Cardiac septum (tissue), 1 donor: ENCODE measurements at places on chromosomes 5 and 9. TPM values are rescaled to one million over a fixed set of nuclear protein-coding genes. Genes with fewer than 3 reads are reported as not detected.

Gene CYLC2
- total RNA-seq = not detected

GRCh38 chr9:2966565-2967300, 122.8 kb upstream of the PUM3 start:
- no peak for DNase-seq

- DNase-seq = no peak
These were observed 72.5 kb upstream of the RASA1 start for GRCh38 chr5:87195104-87195591.

GRCh38 chr9:4567601-4568000, 77.3 kb downstream of the SLC1A1 start:
- no peak for DNase-seq

- no peak for DNase-seq
These were observed 51.2 kb downstream of the RALGPS1 start for GRCh38 chr9:126965541-126966428.

DNA sequence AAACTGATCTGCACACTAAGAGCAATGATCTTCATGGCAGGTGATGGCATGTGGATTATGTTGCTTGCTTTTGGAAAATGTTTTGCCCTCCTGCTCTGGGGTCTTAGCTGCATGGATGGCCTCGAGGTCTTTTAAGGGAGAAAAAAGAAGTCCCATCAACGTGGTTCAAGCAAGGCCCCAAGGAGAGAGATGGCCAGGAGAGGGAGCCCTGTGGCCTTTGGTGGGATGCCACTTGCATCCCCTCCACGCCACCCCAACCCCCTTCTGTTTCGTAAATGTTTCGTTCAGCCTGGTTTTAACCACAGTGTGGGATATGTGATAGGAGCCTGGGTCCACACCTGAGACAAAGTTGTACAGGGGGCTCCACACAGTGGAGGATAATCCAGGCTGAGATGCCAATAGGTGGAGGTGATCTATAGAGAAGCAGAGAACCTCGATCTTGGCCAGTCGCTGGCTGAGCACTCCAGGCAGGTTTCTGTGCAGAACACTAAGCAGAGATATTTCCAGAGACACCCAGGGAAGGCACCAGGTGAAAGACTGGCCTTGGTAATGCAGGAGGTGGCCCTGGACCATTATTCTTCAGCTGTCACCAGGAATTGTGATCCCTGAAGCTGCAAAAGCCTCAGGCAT, 25.8 kb upstream of the FRRS1L start:
- DNase-seq = no peak

DNA sequence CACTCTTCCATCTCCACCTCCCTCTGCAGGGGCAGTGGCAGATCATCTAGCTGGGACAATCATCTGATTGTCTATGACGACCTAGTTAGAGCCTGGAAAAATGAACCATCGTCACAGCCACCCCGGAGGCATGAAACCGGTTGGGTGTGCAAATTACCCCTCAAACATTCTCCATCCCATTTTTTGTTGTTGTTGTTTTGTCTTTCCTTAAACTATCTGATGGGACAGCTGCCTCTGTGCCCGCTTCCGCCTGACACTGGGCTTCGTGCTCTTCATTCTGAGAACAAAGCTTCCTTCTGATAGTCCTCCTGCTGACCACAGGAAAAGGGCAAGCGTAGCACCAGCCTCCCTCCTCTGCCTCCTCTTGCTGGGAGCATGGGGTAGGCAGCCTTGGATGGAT, 7.0 kb upstream of the NDST1 start:
- no peak for DNase-seq

DNA sequence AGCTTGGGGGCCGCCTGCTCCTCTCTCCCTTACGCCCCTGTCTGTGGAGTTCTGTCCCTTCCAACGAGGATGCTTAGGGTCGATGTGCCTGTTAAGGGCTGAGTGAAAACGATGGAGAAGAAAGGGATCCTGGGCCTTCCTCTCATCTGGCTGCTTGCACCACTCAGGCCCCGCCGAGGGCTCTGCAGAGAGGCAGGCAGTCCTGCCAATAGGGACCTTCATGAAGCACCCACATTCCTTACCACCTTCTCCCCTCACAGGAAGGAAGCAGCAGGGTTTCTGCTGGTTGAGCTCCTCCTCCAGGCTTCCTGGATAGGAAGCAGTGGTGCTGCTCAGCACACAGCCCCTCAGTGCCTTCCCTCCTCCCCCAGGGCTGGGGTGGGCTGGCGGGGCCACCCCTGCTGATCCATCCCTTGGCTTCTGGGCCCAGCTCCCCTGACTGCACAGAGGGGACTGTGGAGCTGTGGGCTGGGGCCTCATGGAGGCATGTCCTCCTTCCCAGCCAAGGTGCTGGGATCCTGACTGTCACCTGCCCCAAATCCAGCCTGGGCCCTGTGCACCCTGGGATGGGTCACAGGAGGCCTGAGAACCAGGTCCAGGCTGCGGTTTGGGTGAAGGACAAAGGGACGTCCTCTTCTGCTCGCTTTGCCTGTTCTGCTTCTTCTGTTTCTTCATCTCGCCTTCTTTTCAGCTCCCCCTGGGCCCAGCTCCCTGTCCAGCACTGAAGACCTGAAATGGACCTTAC, 50.5 kb downstream of the AHRR start:
- DNase-seq = peak; percentile 55

- peak; percentile 74 for DNase-seq
These were observed 126.3 kb downstream of the C5orf15 start for GRCh38 chr5:133841831-133842750.

Gene IFNA16
- total RNA-seq = not detected

DNA sequence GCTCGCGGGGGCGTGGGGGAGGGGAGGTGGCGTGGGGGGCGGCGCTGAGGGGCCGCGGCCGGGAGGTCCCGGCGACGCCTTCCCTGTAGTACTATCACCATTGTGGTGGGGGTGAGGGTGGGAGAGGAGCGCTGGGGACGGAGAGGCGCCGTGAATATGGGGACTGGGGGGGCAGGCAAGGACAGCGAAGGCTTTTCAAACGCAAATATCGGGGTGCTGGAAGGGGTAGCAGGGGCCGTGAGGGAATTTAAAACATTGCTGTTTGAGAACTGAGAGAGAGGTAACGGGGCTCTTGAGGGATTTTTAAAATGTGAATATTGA, 427 bp downstream of the RBM27 start:
- DNase-seq = no peak

Gene SPINK13
- not detected for total RNA-seq

Gene CD14
- 29.6 TPM for total RNA-seq

GRCh38 chr5:152349683-152350526, 55.2 kb downstream of the NMUR2 start:
- DNase-seq = no peak

Gene HMCN2
- 5.3 TPM for total RNA-seq

DNA sequence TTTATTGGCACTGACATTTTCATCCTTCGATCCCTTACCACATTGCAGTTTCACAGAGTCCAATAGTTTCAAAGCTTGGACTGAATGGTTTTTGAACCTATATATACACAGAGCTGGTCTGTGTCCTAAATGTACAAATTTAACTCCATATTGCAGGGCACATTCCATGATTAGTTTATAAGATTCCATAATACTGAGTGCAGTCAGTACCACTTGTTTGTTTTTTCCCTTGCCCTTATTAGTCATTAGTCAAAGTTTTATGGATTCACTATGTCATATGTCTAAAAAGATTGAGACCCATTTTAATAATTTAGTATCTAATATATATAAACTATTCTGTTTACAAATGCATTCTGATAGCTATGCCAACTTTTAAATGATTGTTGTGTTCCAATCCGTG, 654.8 kb upstream of the MEF2C start:
- DNase-seq = no peak
